HT1080 (cell line): ENCODE measurements at places on chromosomes 1 and 21.

DNA sequence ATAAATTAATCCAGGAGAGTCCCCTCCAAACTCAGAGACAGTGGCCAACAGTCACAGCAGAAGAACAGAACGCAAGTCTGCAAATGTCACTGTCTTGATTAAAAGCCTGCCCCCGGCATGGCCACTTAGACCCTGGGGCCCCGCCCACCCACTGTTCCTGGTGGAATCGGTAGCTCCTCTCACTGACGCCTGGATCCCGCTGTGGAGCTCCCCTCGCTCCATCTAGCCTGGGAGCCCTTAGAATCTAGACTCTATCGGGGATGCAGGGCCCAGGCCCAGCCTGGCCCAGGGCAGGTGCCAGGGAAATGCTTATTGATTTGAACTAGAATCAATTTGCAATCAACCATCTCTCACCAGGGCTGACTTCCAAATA, 21.4 kb upstream of the PLEKHG5 start:
- no peak for DNase-seq

- no peak for DNase-seq
Observed at GRCh38 chr1:221022331-221022730, 143.1 kb downstream of the HLX start.

DNA sequence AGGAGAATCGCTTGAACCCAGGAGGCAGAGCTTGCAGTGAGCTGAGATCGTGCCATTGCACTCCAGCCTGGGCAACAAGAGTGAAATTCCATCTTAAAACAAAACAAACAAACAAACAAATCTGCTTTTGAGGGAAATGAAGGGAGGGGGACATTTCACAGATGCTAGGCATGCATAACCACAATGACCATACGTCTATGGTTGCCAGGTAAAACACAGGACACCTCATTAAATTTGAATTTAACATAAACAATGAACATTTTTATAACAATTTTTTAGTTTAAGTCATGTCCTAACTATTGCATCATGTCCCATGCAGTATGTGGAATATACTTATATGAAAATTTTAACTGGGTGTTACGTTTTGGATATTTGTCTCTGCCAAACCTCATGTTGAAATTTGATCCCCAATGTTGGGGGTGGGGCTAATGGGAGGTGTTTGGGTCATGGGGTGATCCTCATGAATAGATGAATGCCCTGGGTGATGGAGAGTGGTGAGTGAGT, 31.0 kb upstream of the ZBTB18 start:
- no peak for DNase-seq

DNA sequence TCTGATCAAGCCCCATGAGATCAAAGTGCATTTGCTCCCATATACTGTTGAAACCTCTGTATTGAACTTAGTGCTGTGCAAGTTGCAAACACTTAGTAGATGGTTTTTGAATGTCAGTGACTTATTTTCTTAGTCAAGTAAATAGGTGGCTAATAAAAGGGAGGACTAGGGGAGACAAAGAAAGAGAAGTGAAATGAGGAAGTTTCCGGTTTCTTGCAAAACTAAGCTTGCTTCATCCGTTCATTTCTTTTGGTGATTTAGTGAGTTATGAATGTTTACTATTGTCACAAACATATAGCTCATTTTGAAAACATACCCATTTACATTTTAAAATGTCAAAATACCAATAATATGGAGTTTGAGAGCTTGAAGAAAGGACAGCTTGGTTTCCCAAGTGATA, 23.0 kb downstream of the ADAMTS5 start:
- DNase-seq = no peak

DNA sequence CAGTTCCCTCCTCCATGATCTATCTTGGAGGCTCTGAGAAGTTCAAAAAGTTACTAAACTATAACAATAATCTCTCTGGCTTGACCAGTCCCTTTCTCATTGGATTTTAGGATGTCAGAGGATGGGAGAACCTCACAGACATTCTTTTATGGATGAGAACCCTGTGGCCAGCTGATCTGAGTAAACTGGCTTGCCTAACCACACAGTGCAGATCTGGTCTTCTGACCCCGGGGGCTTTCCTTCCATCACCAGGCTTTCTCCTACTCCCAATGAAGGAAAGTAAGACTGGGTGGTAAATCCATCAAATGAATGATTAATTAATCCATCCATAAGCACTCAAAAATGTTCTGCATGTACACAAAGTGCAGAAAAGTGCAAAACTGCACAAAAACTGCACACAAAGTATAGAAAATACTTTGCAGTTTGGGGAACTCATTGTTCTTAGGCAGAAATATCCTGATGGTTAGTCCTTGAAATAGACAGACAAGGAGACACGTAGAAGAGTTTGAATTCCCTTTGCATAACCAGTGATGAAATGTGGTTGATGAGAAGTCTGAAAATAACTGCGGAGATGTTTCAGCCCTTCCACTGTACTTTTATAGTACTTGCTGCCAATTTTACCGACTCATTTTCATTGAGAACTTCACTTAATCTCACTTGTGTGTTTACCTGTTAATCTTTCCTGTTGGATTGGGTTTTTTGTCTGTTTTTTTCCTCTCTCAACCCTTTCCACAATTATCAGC, 2.5 kb upstream of the F3 start:
- peak; percentile 29 for DNase-seq

- DNase-seq = no peak
Observed at GRCh38 chr1:81424816-81425215, 375.9 kb upstream of the ADGRL2 start.

- peak; percentile 42 for DNase-seq
Observed at GRCh38 chr1:98903261-98903660, 101.4 kb downstream of the PLPPR5 start.

DNA sequence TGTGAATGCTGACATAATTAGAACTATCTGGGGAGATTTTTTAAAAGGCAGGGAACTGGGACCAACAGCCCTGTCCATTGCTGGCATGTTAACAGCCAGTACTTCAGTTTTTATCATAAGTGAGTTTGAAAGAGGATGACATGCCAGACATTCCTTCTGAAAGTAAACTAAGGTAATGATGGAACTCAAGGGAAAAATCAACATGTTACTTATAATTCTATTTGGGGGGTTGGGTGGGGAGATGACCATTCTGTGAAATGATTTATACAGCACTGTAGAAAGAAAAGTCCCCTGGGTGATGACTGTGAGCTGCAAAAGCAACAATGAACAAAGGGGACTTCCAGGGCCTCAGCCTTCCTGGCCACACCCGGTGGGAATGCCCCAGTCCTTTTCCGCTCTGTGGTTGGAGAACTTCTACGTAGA, 5.4 kb upstream of the LAMC2 start:
- DNase-seq = peak; percentile 93

GRCh38 chr1:213192026-213192425, 141.0 kb downstream of the RPS6KC1 start:
- DNase-seq = no peak

DNA sequence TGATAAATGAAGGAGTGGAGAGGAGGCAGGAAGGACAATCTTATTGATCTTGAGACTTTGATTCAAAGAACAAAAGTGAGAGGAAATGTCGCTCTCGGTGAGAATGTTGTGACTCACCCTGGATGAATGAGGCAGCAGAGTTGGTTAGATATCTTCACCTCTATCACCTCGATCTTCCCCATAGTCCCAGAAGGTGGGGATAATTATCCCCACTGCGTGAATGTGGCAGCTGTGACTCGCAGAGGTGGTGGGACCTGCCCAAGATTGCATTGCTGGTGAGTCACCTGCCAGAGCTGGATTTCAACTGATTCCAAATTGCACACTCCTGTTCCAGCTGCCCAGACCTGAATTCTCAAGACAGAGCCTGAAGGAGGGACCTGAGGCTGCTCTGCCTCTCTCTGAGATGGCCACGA, 105.0 kb downstream of the MATN1 start:
- peak; percentile 44 for DNase-seq

- DNase-seq = peak; percentile 82
Observed at GRCh38 chr1:197799271-197799670, 24.0 kb upstream of the DENND1B start.

- DNase-seq = no peak
Observed at GRCh38 chr1:83910461-83910860, 88.5 kb downstream of the TTLL7 start.

- DNase-seq = no peak
Observed at GRCh38 chr1:8406960-8407359, 89.0 kb downstream of the SLC45A1 start.

- DNase-seq = no peak
Observed at GRCh38 chr1:15042866-15043265, 110.7 kb upstream of the TMEM51 start.

- DNase-seq = no peak
Observed at GRCh38 chr1:229240532-229240931, 30.4 kb upstream of the RAB4A start.

GRCh38 chr1:193435781-193436180, 249.4 kb upstream of the B3GALT2 start:
- DNase-seq = no peak

DNA sequence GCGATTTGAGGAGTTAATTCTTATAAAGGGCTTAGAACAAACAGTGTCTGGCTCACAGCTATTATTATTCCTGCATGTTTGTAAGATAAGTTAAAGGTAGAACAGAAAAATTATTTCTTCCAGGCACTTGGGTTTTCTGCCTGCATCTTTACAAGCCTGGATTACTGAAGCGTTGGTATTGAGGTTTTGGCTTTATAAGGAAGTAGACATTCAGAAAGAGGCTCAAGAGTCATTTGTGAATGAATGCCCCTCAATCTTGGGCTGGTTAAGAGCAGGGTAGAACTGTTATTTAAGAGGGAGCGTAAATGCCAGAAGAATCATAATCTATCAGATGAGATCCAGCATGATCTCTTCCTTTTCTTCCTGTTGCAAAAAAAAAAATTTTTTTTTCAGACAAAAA, 77.3 kb upstream of the ARID1A start:
- DNase-seq = no peak

GRCh38 chr1:21623410-21623961, 45.7 kb downstream of the RAP1GAP start:
- no peak for DNase-seq

DNA sequence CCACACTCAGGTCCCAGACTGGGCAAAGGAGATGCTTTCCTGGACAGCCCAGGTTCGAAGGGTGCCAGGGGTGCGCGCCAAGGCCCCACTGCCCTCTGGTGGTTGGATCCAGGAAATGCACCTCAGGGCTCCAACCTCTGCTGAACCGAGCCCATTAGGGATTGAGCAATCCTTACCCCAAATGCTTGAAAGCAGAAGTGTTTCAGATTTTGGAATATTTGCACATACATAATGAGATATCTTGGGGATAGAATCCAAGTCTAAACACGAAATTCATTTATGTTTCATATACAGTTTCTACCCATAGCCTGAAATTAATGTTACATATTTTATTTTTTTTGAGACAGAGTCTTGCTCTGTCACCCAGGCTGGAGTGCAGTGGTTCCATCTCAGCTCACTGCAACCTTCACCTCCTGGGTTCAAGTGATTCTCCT, 57.4 kb downstream of the SLC9A1 start:
- DNase-seq = peak; percentile 71

GRCh38 chr1:212664409-212665199, 35.0 kb downstream of the BATF3 start:
- no peak for DNase-seq

GRCh38 chr1:206633708-206634121, 1.6 kb upstream of the DYRK3 start:
- DNase-seq = peak; percentile 95

- no peak for DNase-seq
Observed at GRCh38 chr21:16418226-16418625, 688.4 kb downstream of the USP25 start.

GRCh38 chr1:10678402-10678801, 118.0 kb downstream of the CASZ1 start:
- no peak for DNase-seq

- no peak for DNase-seq
Observed at GRCh38 chr1:223207293-223208066, 64.4 kb upstream of the TLR5 start.

DNA sequence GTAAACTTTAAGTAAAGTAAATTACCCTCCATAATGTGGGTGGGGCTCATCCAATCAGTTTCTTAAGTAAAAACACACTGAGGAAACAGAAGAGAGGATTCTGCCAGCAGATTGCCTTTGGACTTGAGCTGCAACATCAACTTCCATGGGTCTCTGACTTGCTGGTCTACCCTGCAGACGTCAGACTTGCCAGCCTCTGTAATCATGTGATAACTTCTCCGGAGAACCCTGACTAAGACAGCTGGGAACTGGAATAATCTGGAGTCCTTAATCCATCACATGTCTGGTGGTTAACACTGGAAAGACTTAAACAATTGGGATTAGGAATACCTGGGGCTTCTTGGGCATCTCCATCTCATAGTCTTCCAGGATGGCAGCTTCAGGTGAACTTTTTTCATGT, 13.2 kb upstream of the CEP350 start:
- DNase-seq = no peak

DNA sequence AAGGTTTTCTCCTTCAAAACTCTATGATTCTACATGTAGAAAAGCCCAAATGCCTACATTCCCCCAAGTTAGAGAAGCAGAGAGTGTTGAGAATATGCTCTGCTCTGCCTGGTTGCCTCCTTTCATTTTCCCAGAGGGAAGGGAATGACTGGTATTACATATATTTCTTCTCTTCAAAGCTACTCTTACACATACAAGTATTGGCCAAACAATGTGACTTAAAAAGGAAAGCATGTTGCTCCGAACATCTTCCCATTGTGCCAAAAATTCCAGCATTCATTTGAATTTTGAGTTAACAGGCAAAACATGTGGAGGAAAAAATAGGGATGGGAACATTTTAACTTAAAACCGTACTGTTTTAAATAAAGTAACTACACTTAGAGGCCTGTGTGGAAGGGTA, 125.2 kb downstream of the COQ8A start:
- no peak for DNase-seq

- no peak for DNase-seq
Observed at GRCh38 chr1:201625851-201626251, 86.9 kb downstream of the NAV1 start.

DNA sequence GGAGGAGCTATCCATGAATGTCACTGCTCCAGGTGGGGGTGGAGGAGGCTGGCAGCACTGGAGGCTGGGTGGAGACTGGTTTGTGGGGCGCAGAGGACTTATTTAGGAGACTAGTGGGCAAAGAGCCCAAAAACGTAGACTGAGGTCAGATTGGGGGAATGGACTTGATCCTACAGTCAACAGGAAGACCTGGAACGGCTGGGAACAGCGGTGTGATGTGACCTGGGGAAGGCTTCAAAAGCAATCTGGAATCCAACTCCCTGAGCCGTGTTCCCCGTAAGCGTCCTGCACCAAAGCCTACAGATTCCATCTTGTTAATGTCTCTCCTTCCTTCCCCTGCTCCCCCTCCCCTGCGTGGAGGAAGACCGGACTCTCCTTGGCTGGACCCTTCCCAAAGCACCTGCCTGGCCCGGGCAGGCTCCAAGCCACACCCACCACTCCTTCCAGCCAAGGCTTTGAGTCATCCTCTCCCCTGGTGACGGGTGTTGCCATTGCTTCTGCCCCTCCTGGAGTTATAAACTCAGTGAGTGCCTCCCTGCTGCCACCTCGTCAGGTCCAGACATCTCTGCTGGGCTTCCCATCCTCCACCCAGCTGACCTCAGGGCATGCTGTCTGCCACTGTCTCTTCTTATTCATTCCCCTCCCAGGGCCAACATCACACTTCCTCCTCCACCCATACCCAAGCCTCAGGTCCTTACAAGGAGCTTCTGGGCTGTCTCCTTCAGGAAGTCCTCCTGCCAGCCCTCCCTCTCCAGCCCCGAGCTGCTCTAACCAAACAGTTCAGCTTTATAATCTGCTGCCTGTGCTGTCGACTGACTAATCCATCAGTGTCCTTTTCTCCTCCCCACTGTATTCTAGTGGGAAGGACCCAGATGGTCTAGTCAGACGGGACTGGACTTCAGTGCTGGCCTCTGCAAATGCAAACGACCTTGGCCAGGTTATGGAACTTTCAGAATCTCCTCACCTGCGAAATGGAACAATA, 1.6 kb upstream of the CLSTN1 start:
- peak; percentile 96 for DNase-seq

GRCh38 chr1:225425201-225425786, 2.5 kb downstream of the LBR start:
- DNase-seq = peak; percentile 75

- no peak for DNase-seq
Observed at GRCh38 chr21:44854391-44854663, 19.2 kb downstream of the PTTG1IP start.
